Stimulated activated CD4-positive, alpha-beta T cell treated with anti-CD3 and anti-CD28 coated beads, Interleukin-12 subunit alpha, Interleukin-12 subunit beta, amount 100 ng/mL, for 24 hours (primary cell): ENCODE measurements at places on chromosomes 5 and 9.

DNA sequence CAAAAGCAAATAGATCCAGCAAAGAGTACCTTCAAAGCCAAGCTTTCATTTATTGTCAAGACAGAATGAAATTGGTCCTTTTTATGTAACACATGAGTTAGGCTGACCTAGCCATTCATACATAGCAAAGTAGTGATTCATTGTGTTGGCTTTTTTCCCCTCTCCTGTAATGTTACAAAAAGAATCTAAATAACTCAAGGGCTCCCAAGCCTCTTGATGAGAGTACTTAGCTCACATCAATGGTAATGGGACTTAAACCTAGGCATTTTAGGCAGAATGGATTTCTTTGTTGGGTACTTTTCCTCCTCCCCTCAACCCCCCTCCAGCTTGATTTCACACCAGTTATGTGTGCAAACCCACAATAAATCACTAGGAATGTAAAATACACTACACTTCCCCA lies 123.7 kb downstream of the EBF1 start:
- DNase-seq = no peak

- no peak for DNase-seq
These were observed 47.5 kb downstream of the FAM114A2 start for GRCh38 chr5:153991168-153991567.

- no peak for DNase-seq
These were observed 38.2 kb downstream of the SLC9A3 start for GRCh38 chr5:485946-486491.

GRCh38 chr9:113530022-113530635 lies 66.6 kb downstream of the RGS3 start:
- DNase-seq = no peak

- no peak for DNase-seq
These were observed 1.4 kb downstream of the PLEKHG4B start for GRCh38 chr5:93221-93980.

DNA sequence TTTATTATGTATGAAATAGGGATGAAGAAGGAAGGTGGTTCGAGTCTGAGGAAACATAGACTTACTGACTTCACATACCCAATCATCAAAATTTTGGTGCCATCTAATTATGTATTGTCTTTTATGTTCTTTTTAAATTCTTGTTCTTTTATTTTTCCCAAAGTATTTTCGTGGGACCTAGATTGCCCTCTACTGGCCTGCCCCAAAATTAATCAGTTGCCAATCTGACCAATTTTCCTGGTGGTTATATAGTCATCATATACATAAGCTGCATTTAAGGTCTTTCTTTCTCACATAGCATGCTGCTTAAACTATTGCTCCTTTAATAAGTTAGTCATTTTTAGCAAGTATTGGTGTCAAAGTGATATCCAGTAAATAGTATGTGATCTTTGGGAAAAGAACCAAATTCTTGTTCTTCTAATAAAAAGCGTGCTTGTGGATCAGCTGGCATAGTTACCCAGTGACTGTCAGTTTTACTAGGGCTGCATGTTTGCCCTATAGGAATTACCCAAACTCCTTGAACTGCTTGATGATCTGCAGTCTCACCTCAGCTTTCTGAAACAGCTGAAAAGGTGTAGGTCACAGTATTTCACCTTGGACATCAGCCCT lies 223.5 kb downstream of the SH3GL2 start:
- no peak for DNase-seq

DNA sequence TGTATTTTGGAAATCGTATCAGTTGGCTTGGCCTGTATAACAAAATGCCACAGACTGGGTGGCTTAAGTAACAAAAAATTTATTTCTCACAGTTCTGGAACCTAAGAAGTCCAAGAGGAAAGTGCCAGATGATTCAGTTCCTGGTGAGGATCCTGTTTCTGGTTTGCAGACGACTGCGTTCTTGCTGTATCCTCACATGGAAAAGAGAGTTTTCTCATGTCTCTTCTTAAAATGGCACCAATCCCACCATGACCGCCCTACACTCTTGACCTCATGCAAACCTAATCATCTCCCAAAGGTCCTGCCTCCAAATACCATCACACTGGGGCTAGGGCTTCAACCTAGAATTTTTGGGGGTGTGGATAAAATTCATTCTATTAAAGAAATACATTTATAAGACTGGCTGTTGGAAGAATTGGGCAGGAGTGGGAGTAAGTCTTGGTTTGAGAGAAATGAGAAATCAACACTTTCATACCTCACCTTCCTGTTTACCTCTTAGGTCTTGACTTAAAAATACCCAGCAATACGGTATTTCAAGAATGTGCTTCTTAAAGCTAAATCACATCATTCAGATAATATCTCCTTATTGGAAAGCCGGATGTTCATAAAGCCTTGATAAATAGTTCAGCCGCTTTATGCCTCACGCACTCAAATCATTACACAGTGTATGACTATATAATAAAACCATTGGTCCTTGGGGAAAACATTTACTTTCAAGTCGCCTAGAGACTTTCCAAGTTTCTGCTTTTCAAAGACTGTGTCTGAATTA lies 28.7 kb downstream of the PTTG1 start:
- DNase-seq = no peak

DNA sequence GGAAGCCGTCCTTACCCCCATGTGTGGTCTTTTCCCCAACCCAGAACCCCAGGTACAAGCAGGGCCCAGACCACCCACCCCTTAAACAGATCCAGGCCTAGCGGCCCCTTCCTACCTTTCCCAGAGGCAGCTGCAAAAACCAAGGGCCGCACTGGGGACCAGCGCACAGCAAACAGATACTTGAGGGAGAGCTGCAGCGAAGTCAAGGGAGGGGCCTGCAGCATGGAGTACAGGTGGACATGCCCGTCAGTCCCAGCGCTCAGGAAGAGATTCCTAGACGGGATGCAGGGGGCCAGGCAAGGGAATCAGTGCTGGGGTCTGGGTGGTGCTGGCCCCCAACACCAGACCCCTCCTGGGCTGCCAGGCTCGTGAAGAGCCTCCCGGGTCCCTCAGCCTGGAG lies 22.5 kb downstream of the DYNC2I2 start:
- DNase-seq = no peak

DNA sequence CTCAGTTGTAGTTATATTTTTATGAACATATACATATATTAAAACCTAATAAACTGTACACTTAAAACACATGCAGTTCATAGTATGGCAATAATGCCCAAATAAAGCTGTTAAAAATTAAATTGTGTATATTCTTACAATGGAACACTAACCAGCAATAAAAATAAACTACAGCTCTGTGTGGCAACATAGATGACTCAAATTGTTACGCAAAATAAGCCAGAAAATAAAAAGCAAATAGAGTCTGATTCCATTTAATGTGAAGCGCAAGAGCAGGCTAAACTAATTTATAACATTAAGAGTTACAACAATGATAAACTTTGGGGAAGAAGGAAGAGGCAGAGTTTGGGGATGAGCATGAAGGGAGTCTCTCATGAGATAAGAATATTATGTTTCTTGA lies 597.3 kb downstream of the TLE1 start:
- no peak for DNase-seq

DNA sequence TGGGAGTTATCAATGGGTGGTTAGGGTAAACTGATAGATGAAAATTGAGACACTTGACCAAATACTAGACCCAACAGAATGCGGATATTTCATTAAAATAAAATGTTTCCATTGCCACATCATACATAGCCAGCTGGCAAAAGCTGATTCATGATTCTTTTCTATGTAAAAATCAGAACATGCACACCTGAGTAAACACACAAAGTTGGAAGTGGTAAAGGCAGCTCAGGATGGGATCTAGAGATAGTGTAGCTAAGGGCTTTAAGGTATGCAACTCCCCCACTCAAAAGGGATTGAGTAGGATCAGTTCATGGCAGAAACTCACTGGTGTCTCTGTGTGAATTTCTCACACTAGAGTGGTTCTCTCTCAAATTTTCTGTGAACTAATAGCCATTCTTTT lies 541.1 kb upstream of the GRAMD2B start:
- no peak for DNase-seq

DNA sequence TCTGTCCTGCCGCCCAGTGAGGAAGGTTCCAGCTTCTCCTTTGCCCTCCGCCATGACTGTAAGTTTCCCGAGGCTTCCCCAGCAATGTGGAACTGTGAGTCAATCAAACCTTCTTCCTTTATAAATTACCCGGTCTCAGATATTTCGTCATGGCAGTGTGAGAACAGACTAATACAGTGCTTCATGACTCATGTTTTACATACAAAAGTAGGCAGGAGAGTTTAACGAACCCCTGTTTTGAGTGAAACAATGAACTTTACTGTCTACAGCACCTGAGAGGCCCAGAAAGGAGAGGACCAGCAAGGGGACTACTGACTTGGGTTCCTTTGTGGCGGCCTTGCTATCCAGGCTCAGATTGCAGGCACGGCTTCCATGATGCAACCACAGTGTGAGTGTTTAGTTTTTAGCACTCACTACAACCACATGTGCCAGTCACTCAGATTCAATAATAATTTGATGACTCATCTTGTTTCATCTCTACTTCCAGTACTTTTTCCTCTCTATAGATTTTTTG lies 139.1 kb upstream of the CLINT1 start:
- DNase-seq = no peak

DNA sequence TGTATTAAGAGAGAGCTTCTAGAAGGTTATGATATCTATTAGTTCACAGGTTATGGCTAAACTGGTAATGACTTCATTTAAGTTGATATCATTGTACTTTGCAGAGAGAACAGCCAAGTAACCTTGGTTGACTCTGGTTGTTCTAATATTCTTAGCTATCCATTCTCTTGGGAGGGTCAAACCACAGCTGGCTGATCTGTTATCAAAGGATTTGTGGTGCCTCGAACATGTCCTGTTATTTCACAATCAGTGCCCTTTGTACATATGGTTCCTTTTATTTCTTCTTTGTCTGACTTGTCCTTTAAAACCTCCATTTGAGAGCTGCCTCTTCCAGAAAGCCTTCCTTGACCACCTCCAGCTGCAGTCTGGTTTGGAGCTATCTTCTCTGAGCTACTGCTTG lies 61.7 kb downstream of the PDE8B start:
- DNase-seq = no peak

DNA sequence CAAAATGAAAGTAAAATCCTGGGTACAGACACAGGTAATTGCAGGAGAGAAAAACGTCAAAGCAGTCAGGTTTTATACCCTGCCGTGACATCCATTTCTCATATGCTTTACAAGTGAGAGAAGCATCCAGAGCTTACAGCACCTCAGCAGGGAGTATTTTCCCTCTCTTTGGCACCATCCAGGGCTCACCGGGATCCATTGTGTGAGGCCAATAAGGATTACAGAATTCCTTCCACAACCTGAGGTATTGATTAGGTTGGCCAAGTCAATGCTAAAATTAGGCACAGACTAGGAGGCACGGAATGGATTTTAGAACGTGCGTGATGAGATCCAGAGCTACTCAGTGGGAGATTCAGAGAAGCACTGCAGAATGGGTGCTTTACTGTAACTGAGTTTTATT lies 296.6 kb downstream of the FBXL7 start:
- DNase-seq = no peak

DNA sequence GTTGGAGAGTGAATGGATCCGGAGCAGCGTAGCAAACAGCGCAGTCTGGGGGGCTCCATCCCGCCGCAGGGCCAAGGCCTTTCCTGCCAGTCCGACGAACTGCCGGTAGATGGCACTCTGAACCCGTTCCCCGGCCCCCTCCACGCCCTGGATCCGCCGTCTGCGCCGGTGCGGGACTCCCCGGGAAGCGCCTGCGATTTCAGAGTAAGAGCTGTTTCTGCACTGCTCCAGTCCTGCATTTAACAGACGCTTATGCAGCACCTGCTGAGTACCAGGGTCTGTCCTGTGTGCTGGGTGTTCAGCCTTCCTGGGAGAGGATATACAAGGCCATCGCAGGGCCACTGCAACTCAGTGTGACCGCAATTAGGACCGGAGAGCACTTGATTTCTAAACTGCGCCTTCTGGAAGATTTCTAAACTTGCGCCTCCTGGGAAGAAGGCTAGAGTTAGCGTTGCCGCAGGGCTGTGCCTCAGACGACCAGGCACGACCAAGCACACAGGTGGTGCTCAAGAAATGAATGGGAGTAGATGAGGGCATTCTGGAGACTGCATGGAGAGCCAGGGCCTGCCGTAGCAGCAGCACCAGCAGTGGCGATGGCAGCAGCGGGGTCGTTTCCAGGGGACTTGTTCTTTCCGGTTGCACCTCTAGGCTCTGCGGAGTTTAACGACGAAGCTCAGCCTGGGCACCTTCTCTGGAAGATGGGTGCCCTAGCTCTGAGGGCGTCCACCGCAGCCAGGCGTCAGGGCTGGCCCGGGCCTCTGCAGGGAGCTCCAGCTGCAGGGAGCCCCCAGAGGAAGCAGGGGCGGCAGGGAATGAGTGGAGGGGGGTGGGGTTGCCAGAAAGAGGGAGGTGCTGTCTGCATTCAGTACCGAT lies 14.3 kb upstream of the TIFAB start:
- DNase-seq = peak; percentile 69

- no peak for DNase-seq
These were observed 179.0 kb downstream of the EBF1 start for GRCh38 chr5:158920736-158921135.

GRCh38 chr5:117486261-117486660 lies 911.6 kb upstream of the SEMA6A start:
- DNase-seq = no peak

- DNase-seq = no peak
These were observed 46.6 kb downstream of the OSMR start for GRCh38 chr5:38892363-38892762.
